ENCODE measurements at places on chromosomes 12 and 14.

DNA sequence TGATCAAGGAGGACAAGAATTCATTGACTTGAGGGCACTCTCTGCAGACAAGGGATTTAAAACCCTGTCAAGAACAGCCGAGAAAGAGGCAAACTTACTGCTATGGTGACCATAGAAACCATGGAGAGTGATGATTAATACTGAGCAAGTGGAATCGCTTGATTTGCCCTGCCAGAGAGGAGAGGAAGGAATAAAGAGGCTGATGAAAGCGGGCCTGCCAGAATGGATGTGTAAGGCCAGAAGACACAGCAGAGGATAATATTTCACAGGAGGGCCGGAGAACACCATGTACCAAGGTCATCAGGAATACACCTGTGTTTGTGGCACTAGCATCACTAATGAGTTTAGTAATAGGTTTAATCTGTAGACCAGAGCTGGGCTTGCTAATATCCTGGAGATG lies 221.8 kb upstream of the DCN start:
- no peak overlapping the region for H3K27ac ChIP-seq
- H3K4me1 ChIP-seq = no peaks in the 10 kb centered on the region
- H3K27me3 ChIP-seq = no peaks in the 10 kb centered on the region
- H3K4me3 ChIP-seq = no peak overlapping the region
- no peaks in the 10 kb centered on the region for H3K36me3 ChIP-seq

GRCh38 chr14:59281609-59282377 lies 93.3 kb downstream of the DAAM1 start:
- H3K4me1 ChIP-seq = no peaks in the 10 kb centered on the region
- H3K27ac ChIP-seq = no peak overlapping the region
- H3K4me3 ChIP-seq = no peak overlapping the region
- no peaks in the 10 kb centered on the region for H3K27me3 ChIP-seq

DNA sequence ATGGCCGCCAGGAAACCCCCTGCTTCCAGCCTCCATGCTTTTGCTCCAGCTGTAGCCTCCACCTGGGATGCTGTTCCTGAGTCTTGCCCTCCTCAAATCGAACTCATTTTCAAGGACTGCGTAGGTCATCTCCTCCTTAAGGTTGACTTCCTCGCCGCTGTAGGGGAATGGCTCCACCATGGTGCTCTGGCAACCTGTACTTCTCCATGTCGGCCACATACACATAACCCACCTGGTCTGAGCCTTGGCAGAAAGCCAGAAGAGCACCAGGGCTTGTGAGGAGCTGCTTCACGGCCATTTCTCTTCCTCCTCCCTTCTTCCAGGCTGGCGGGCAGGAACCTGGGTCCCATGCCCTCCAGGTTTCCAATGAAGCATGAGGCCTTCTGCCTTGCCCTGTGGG lies 36.7 kb upstream of the BEGAIN start:
- no peak overlapping the region for H3K27ac ChIP-seq
- no peak for DNase-seq
- H3K27me3 ChIP-seq = no peaks in the 10 kb centered on the region
- no peak overlapping the region for H3K4me3 ChIP-seq

GRCh38 chr12:48542300-48542928 lies 17.0 kb downstream of the OR8S1 start:
- DNase-seq = peak; percentile 75
- H3K27ac ChIP-seq = no peak overlapping the region
- no peaks in the 10 kb centered on the region for H3K36me3 ChIP-seq
- H3K4me1 ChIP-seq = no peaks in the 10 kb centered on the region
- H3K27me3 ChIP-seq = no peaks in the 10 kb centered on the region
- no peak overlapping the region for H3K4me3 ChIP-seq

DNA sequence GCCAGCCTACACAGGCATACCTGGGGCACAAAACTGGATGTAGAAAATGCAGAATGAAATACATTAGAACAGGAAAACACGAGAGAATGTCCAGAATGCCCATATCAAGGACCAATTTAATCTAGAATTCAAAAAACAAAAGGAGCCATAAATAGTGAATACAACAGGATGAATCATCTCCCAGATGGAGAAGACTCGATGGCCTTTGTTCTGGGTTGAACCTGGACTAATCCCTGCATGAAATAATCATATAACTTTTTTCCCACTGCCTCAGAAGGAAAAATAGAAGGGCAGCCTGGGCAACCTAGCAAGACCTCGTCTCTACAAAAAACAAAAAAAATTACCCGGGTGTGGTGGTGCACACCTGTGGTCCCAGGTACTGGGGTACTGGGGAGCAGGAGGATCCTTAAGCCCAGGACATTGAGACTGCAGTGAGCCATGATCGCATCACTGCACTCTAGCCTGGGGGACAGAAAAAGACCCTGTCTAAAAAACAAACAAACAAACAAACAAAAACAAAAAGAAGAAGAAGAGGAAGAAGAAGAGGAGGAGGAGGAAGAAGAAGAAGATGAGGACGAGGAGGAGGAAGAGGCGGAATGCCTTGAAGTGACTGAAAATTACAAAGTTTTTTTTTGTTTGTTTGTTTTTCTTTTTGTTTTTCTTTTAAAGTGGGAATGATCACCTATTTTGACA lies 30.3 kb upstream of the NRDE2 start:
- H3K4me1 ChIP-seq = no peaks in the 10 kb centered on the region
- no peaks in the 10 kb centered on the region for H3K27me3 ChIP-seq
- no peak overlapping the region for H3K4me3 ChIP-seq
- H3K36me3 ChIP-seq = no peaks in the 10 kb centered on the region
- no peak for DNase-seq

DNA sequence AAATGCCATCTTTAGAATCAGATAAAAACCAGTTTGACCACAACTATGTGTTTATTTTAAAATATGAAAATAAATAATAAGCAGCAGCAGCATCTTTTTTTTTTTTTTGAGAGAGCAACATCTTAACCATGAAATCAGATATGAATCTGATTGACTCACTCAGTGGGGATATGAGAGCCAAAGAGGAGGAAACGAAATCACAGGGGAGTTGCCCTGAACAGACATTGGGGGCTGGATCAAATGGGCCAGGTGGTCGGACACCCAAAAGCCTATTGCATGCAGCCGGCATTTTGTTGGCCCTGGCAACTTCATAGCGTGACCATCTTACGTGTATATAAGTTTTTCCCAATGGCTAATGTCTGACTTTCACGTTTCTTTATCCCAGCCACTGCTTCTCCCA lies 321.1 kb downstream of the NPAS3 start:
- H3K27ac ChIP-seq = no peak overlapping the region
- no peak overlapping the region for H3K4me3 ChIP-seq
- H3K36me3 ChIP-seq = no peaks in the 10 kb centered on the region
- no peaks in the 10 kb centered on the region for H3K27me3 ChIP-seq

- no peak for DNase-seq
- no peaks in the 10 kb centered on the region for H3K27me3 ChIP-seq
- H3K36me3 ChIP-seq = no peaks in the 10 kb centered on the region
- H3K4me1 ChIP-seq = peaks cover 6% of the 10 kb centered on the region
- no peak overlapping the region for H3K27ac ChIP-seq
Observed at GRCh38 chr14:99514552-99515300, 33.5 kb downstream of the CCNK start.

DNA sequence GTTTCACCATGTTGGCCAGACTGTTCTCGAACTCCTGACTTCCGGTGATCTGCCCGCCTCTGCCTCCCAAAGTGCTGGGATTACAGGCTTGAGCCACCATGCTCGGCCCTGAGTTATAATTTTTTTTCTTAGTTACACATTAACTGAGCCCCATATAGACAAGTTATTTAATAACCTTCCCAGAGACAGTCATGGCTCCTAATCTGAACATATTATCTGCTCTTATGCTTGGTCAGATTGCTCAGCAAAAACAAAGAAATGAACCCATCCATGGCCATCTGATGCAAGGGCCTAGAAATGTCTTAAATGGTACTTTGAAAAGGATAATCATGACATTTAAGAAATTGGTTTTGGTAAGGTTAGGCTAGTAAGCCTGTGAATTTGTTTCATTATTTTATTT lies 13.0 kb downstream of the SAMD15 start:
- no peaks in the 10 kb centered on the region for H3K4me1 ChIP-seq
- H3K36me3 ChIP-seq = no peaks in the 10 kb centered on the region
- H3K27ac ChIP-seq = no peak overlapping the region
- no peak for DNase-seq

- H3K4me3 ChIP-seq = no peak overlapping the region
- H3K27me3 ChIP-seq = no peaks in the 10 kb centered on the region
- no peak for DNase-seq
- H3K36me3 ChIP-seq = no peaks in the 10 kb centered on the region
- no peak overlapping the region for H3K27ac ChIP-seq
Observed at GRCh38 chr12:69916544-69917235, 91.7 kb downstream of the MYRFL start.

- no peaks in the 10 kb centered on the region for H3K4me1 ChIP-seq
- H3K27ac ChIP-seq = no peak overlapping the region
- no peak overlapping the region for H3K4me3 ChIP-seq
Observed at GRCh38 chr12:81896771-81897170, 137.6 kb upstream of the PPFIA2 start.

DNA sequence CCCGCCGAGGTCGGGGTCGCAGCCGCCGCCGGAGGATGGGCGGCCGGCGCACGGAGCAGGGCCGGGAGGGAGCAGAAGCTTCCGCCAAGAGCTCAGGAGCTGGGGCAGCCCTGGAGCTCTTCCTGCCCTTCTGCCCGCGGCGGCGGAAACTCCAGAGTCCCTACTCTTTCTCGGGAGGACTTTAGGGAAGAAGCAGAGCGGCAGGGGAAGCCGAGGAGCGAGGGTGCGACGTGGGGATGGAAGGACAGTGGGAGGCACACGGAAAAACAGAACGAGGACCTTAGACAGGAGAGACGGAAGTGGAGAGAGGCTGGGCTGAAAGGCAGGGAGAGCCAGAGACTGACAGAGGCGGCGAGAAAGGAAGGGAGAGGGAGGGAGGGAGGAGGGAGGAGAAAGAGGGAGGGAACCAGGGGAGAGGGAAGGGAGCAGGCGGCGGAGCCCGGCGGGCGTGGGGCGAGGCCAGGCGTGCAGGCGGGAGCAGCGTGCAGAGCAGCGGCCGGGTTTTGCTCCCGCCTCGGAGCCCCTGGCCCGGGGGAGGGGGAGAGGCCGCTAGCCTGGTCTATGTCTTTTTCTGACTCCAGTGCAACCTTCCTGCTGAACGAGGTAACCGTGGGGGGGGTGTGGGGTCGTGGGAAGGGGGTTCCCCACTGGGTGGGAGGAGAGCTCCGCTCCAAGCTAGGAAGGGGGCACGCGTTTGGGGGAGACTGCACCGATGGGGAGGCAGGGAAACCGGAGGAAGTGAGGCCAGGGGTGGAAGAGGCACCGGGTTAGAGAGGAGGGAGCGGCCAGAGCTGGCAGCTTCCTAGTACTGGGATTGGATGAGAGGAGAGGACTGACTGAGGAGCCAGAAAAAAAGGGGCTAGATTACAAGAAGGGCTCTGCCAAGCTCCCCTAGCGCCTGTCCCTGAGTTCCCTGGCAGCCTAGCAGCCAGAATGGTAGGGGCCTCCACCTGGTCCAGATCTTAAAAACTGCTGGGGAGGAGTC lies 2.9 kb upstream of the CACNB3 start:
- peak; percentile 90 for DNase-seq
- H3K4me3 ChIP-seq = peak overlapping the region; percentile 97
- no peak overlapping the region for H3K27ac ChIP-seq
- peaks cover 21% of the 10 kb centered on the region for H3K4me1 ChIP-seq
- H3K27me3 ChIP-seq = peaks cover 91% of the 10 kb centered on the region

DNA sequence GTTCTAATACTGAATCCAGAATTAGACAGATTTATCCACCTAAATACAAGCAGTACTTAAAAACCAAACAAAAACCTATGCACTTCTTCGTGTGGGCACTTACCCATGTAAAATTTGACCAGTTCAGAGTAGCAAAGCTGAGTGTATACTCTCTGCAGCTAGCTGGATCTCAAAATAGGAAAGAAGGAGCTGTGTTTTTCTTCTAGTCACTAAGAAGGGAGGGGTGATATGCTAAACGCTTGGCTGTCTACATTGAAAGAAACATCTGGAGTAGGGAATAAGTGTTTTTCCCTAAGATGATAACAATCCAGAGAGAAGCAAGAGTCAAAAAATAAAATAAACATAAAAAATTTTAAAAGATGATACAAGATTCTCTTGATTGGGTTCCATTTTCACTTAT lies 20.0 kb downstream of the RBMS2 start:
- no peak for DNase-seq
- H3K4me1 ChIP-seq = no peaks in the 10 kb centered on the region
- 0 out of 2 replicates have a peak overlapping the region, but pooled peaks have one; percentile 34 for H3K27ac ChIP-seq
- no peak overlapping the region for H3K4me3 ChIP-seq
- no peaks in the 10 kb centered on the region for H3K27me3 ChIP-seq

GRCh38 chr14:97306760-97307246 lies 509.6 kb downstream of the VRK1 start:
- H3K27me3 ChIP-seq = no peaks in the 10 kb centered on the region
- no peaks in the 10 kb centered on the region for H3K4me1 ChIP-seq
- no peak overlapping the region for H3K27ac ChIP-seq
- no peaks in the 10 kb centered on the region for H3K36me3 ChIP-seq
- DNase-seq = no peak
- no peak overlapping the region for H3K4me3 ChIP-seq

DNA sequence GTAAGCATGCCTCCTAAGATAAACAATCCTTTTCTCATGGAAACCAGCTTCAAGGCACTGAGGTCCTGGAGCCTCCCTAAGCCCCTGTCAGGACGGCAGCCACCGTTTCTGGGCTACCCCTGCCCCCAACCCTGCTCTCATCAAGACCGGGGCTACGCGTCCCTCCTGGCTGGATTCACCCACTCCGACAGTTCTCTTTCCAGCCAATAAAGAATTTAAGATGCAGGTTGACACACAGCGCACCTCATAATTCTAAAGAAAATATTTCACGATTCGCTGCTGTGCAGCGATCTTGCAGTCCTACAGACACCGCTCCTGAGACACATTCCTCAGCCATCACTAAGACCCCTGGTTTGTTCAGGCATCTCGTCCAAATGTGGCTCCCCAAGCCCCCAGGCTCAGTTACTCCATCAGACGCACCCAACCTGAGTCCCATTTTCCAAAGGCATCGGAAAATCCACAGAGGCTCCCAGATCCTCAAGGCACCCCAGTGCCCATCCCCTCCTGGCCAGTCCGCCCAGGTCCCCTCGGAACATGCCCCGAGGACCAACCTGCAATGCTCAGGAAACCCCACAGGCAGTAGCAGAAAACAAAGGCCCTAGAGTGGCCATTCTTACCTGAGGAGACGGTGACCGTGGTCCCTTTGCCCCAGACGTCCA lies 336.3 kb downstream of the TMEM121 start:
- no peak for DNase-seq
- no peaks in the 10 kb centered on the region for H3K36me3 ChIP-seq
- no peak overlapping the region for H3K4me3 ChIP-seq
- H3K4me1 ChIP-seq = no peaks in the 10 kb centered on the region
- H3K27ac ChIP-seq = no peak overlapping the region

GRCh38 chr12:91037276-91037675 lies 20.5 kb downstream of the KERA start:
- no peak overlapping the region for H3K27ac ChIP-seq
- H3K36me3 ChIP-seq = no peaks in the 10 kb centered on the region
- DNase-seq = no peak
- no peaks in the 10 kb centered on the region for H3K4me1 ChIP-seq

All from GM23338 (cell line).